Neural crest cell (in vitro differentiated cells): ENCODE measurements at places on chromosomes 7 and 10. TPM values are rescaled to one million over a fixed set of nuclear protein-coding genes. Genes with fewer than 3 reads are reported as not detected.
A peak's percentile ranks its signal among the peaks of the same experiment; 100 is the strongest.

GRCh38 chr7:155962191-155962967 lies 150.1 kb upstream of the SHH start:
- H3K27me3 ChIP-seq, result peaks cover 1% of the 10 kb centered on the region
- H3K4me1 ChIP-seq, result no peaks in the 10 kb centered on the region
- no peaks in the 10 kb centered on the region for H3K36me3 ChIP-seq
- H3K27ac ChIP-seq, result no peak overlapping the region

GRCh38 chr10:110563132-110563531 lies 4.4 kb upstream of the SMC3 start:
- peaks cover 6% of the 10 kb centered on the region for H3K27me3 ChIP-seq
- no peak for DNase-seq
- no peak overlapping the region for H3K4me3 ChIP-seq
- no peaks in the 10 kb centered on the region for H3K36me3 ChIP-seq
- no peak overlapping the region for H3K27ac ChIP-seq

The HMX3 gene
- total RNA-seq, result not detected in 2 replicates

DNA sequence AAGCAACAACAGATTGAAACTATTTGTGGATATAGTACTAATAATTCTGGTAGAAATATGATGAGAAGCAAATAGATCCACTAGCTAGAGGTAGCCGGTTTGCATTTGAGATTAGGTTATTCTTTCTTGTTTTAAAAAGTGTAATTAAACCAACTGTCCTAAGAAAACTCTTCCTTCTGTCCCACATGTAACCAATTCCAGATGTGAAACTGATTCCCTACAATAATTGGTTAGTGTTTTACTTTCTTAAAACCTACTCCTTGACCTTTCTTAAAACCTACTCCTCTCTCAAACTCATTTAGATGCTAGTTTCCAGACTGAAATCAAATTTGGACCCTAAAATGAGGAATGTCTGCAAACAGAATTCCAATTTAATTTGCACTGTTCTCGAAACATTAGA lies 521.5 kb downstream of the SUGCT start:
- no peaks in the 10 kb centered on the region for H3K27me3 ChIP-seq
- H3K27ac ChIP-seq, result no peak overlapping the region
- H3K4me1 ChIP-seq, result peaks cover 4% of the 10 kb centered on the region
- no peak overlapping the region for H3K4me3 ChIP-seq
- peaks cover 2% of the 10 kb centered on the region for H3K36me3 ChIP-seq

DNA sequence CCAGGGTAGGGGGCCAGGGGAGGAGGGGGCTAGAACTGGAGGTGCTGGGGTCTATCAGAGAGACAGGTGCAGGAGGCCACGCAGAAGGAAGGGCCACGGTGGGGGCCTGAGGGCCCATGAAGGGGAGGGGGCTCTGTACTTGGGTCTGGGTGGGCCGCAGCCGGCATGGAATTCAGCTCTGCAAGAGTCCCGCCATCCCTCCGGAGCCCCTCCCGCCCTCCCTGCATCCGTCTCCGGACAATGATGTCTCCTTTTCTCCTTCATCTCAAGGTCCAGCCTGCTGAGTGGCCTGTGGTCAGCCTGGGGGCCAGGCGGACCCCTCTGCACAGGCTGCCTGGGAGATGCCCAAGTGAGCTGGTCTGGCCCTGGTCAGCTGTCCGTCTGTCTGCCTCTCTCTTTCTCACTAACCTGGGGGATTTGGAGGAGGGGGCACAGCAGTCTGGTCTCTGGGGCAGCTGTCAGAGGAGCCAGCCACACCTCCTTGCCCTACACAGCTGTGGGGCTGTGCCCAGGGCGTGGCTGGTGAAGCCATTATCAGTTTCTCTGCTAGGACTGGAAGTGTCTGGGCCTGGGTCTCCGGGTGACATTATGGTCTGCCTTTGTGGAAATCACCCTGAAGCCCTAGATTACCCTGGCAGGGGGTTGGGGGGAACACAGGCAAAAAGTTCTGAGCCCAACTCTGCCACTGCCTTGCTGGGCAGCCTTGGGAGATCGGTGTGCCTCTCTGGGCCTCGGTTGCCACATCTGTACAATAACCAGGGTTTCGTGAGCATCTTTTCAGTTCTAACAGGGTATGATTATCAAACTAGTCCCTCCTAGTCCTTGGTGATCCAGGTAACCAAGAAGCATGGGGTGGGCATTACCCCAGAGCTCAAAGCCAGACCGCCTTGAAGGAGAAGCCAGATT lies 19.0 kb upstream of the HSPB1 start:
- H3K4me1 ChIP-seq, result peaks cover 9% of the 10 kb centered on the region
- no peak for DNase-seq
- no peak overlapping the region for H3K27ac ChIP-seq
- peak overlapping the region; percentile 77 for H3K4me3 ChIP-seq
- no peaks in the 10 kb centered on the region for H3K36me3 ChIP-seq

- H3K36me3 ChIP-seq, result peaks cover 28% of the 10 kb centered on the region
- no peaks in the 10 kb centered on the region for H3K27me3 ChIP-seq
- H3K27ac ChIP-seq, result no peak overlapping the region
- no peak overlapping the region for H3K4me3 ChIP-seq
- no peak for DNase-seq
Observed at GRCh38 chr7:7654964-7655715, 14.6 kb downstream of the UMAD1 start.

- H3K27me3 ChIP-seq, result peaks cover 88% of the 10 kb centered on the region
- no peak within 1 kb of the TSS for H3K27ac ChIP-seq
- H3K4me3 ChIP-seq, result peak within 1 kb of the TSS; percentile 85
- H3K36me3 ChIP-seq, result no peaks in the 10 kb centered on the region
Observed at GRCh38 chr7:136868496-136869000, at the start of gene CHRM2. Gene CHRM2, plus strand, starts transcription at chr7:136868652. Its CDS starts 146,214 bp downstream, at chr7:137014866.

DNA sequence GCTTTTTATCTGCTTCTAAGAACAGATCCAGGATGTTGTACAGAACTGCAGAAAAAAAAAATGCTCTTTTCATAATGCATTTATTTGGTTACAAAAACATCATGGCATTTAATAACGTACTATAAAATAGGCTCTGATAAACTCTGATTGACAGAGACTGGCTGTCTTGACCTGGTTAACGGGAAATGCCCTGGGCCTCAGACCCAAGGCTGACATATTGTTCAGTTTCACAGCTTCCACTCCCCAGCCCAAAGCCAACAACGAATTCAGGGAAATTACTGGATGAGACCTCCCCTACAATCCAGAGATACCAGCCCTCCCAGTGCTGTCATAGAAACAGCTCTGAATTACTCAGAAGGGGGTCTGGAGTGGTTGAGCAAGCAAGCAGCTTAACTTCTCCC lies 260.1 kb downstream of the CREB5 start:
- H3K4me3 ChIP-seq, result no peak overlapping the region
- H3K27me3 ChIP-seq, result no peaks in the 10 kb centered on the region
- H3K4me1 ChIP-seq, result peaks cover 33% of the 10 kb centered on the region
- DNase-seq, result no peak
- H3K36me3 ChIP-seq, result no peaks in the 10 kb centered on the region
- H3K27ac ChIP-seq, result peak overlapping the region; percentile 36

GRCh38 chr10:118537623-118538022 lies 57.8 kb downstream of the PRLHR start:
- H3K4me1 ChIP-seq, result peaks cover 5% of the 10 kb centered on the region
- no peak for DNase-seq
- no peak overlapping the region for H3K4me3 ChIP-seq
- peaks cover 28% of the 10 kb centered on the region for H3K27me3 ChIP-seq
- no peak overlapping the region for H3K27ac ChIP-seq
- no peaks in the 10 kb centered on the region for H3K36me3 ChIP-seq

GRCh38 chr7:127527561-127527960 lies 57.8 kb downstream of the GCC1 start:
- no peak overlapping the region for H3K27ac ChIP-seq
- peaks cover 3% of the 10 kb centered on the region for H3K36me3 ChIP-seq
- DNase-seq, result no peak
- no peaks in the 10 kb centered on the region for H3K4me1 ChIP-seq

GRCh38 chr10:67794256-67794655 lies 43.7 kb downstream of the DNAJC12 start:
- H3K4me3 ChIP-seq, result no peak overlapping the region
- H3K27me3 ChIP-seq, result no peaks in the 10 kb centered on the region
- no peaks in the 10 kb centered on the region for H3K4me1 ChIP-seq
- no peak for DNase-seq

DNA sequence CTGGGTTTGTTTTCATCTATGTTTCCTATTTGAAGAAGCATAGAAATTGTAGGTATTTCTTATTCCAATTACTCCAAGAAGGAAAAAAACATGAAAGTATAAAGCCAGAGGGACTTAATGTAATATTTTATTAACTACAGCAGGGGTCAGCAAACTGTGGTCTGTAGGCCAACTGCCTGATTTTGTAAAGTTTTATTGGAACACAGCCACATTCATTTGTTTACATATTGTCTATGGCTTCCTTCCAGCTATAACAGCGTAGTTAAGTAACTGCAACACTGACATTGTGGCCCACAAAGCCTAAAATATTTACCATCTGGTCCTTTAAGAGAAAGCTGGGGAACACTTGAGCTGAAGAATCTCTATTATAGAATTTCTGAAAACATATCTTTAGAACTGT lies 306.2 kb downstream of the BICC1 start:
- H3K27ac ChIP-seq, result no peak overlapping the region
- H3K4me1 ChIP-seq, result peaks cover 36% of the 10 kb centered on the region
- no peaks in the 10 kb centered on the region for H3K36me3 ChIP-seq

DNA sequence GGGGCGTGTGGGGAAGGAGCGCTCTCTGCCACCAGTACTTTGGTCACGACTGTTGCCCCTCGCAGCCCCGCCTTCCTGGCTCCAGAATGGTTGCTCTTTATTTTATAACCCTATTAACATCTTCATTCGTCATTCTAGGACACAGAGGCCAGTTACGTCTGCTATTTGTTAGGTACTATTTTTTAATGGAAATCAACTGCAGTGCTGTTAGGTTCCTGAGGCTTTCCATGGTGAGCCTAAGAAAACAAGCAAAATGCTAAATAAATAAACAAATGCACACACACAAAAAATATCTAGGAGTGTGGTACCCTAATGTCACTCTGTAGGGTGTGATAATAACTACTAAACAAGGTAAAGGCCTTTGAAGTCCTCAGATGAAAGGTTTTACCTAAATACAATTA lies 71.1 kb downstream of the SLC37A3 start:
- H3K4me1 ChIP-seq, result peaks cover 5% of the 10 kb centered on the region
- H3K27me3 ChIP-seq, result no peaks in the 10 kb centered on the region
- no peak overlapping the region for H3K27ac ChIP-seq
- no peak for DNase-seq
- peaks cover 3% of the 10 kb centered on the region for H3K36me3 ChIP-seq

DNA sequence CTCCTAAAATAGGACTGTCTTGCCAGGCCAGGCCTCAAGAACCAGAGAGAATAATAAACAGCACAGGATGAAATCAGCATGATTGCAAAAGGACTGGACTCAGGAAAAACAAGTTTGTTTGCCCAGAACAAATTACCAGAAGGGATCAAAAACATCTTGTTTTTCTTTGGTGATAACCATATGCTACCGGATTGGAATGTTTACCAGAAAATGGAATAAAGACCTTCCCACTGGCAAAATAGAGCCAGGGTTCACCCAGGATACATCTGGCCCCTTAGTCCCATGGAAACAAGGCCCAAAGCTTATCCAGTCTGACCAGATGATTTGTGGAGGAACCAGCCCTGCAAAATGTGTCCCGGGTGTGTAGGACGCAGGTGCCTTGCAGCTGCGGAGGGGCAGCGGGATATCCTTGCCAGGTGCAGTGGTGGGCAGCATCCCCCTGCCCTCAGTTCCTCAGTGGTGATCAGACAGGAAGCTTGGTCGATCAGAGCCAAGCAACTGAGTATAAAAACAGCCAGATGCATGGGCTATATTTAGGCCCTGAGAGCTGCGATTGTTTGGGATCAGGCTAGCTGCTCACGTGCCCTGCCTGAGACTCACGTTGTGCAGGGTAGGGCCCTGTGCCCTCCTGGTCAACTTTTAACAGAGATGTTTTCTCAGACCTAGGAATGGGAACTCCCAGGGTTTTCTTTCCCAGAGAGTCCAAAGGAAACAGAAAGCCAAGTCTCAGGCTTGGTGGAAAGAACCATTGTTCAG lies 4.6 kb upstream of the ZNF22 start:
- H3K36me3 ChIP-seq, result peaks cover 5% of the 10 kb centered on the region
- H3K4me1 ChIP-seq, result peaks cover 29% of the 10 kb centered on the region
- DNase-seq, result no peak
- no peak overlapping the region for H3K27ac ChIP-seq

DNA sequence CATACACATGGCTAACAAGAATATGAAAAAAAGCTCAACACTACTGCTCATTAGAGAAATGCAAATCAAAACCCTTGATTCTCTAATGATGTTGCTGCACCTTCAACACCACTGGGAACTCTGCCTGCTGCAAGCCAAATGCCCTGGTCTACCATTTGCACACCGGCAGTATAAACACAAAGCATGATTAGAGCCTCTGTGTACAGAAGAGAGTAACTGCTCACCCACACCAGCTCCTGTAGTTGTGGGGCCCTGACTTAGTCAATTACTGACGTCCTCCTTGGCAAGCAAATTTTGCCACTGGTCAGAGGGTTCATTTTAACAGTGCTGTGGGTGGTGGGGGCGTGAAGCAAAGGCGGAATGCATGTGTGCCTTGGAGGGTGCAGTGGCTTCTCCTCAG lies 96.1 kb upstream of the RHEB start:
- H3K27ac ChIP-seq, result no peak overlapping the region
- no peaks in the 10 kb centered on the region for H3K36me3 ChIP-seq
- no peak overlapping the region for H3K4me3 ChIP-seq
- no peak for DNase-seq
- no peaks in the 10 kb centered on the region for H3K4me1 ChIP-seq

DNA sequence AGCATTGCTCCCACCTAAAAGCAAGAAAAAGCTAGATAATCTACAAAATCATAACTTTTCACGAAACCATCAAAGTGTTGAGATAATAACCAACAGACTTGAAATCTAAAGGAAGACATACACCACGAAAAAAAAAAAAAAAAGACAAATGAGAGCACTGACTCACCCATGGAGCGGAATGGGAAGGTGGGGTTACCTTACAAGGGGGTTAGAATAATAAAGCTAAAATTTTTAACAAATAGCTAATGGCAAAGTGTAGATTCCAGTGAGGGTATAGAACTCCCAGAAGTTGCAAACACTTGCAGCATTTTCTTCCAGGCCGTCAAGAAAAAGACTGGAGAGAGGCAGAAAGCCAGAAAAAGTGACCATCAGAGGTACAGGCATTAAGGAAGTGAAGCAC lies 27.2 kb downstream of the IPMK start:
- H3K4me3 ChIP-seq, result no peak overlapping the region
- DNase-seq, result no peak
- H3K27ac ChIP-seq, result peak overlapping the region; percentile 74
- H3K36me3 ChIP-seq, result peaks cover 35% of the 10 kb centered on the region

DNA sequence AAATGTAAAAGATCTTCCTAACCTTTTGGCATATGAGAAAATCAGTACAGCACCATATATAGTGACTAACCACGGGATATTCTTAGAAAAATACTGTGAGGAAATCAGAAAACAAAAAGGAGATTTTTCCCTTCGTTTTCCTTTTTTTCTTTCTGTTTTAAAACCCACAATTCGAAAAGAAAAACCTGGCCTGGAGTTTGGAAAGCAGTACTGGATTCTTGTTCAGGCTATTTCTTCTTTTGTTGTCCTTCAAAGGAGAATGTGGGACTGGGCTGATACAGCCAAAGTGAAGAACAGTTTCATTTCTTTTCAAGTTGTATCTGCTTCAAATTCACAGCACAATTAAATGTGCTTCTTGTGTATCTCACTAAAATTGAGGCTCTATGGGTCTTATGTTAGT lies 156.8 kb upstream of the PHYHIPL start:
- no peaks in the 10 kb centered on the region for H3K27me3 ChIP-seq
- peaks cover 34% of the 10 kb centered on the region for H3K4me1 ChIP-seq
- H3K27ac ChIP-seq, result peak overlapping the region; percentile 84
- H3K4me3 ChIP-seq, result no peak overlapping the region
- H3K36me3 ChIP-seq, result no peaks in the 10 kb centered on the region
- no peak for DNase-seq

- peaks cover 35% of the 10 kb centered on the region for H3K4me1 ChIP-seq
- peaks cover 100% of the 10 kb centered on the region for H3K27me3 ChIP-seq
- DNase-seq, result peak; percentile 64
- peak within 1 kb of the TSS; percentile 92 for H3K4me3 ChIP-seq
Observed at GRCh38 chr7:27143023-27143949, at the start of gene HOXA5. Gene HOXA5, minus strand, starts transcription at chr7:27143681. Its CDS starts 74 bp downstream, at chr7:27143607.

The C10orf88 gene
- total RNA-seq, result 11.8 and 13.5 TPM in 2 replicates
